ENCODE measurements at places on chromosomes 7 and 10.

DNA sequence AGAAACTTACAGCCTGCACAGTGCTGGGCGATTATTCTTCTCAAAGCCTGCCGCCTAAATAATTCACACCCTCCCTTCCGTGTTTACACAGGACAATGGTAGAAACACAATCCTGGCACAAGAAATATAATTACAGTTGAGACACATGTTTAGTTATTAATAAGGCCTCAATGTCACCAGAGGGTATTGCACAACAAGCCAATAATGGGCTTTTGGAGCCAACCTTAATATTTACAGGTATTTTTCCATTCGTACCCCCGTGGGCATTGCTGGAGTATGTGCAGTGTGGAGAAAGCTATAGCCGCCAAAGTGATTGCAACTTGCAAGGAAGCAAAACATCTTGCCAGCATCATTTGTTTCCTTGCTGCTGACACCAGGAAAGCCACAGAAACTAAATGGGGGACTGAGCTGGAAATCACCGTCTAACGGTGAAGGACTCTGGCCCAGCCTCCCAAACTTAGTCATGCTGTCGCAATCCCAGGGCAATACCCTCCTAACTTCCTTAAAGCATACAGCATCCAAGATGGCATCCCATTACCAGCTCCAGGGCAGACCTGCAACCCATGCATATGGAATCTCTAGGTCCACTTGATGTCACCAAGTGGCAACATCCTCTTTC is 8.6 kb downstream of the CALN1 start:
- DNase-seq: no peak

DNA sequence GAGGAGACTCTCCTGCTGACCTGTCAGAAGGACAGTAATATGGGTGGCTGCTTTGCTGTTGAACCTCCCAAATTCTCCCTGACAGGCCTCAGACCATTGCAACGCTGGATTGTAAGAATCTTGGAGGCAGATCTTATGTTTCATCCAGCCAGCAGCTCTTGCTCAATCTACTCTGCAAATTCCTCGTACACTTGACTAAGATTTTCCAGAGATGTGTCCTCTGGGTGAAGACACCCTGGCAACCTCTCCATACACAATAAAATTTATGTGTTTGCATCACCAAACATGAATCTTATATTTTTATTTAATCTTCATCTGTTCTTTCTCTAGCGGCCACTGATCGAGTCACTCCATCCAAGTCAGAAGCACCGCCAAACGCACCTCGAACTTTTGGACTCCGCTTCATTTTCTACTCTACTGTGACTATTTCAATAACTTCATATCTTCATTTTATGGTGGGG is 623.1 kb downstream of the ACTR3B start:
- DNase-seq: no peak

- no peak for DNase-seq
Observed at GRCh38 chr7:87330942-87331341, 14.5 kb upstream of the CROT start.

- DNase-seq: no peak
Observed at GRCh38 chr7:143003393-143004051, 23.4 kb downstream of the OR9A2 start.

- no peak for DNase-seq
Observed at GRCh38 chr7:135970682-135971365, 6.3 kb downstream of the MTPN start.

GRCh38 chr7:133672866-133673265 is 420.0 kb downstream of the EXOC4 start:
- DNase-seq: no peak

GRCh38 chr10:6678956-6679355 is 98.9 kb upstream of the PRKCQ start:
- no peak for DNase-seq

DNA sequence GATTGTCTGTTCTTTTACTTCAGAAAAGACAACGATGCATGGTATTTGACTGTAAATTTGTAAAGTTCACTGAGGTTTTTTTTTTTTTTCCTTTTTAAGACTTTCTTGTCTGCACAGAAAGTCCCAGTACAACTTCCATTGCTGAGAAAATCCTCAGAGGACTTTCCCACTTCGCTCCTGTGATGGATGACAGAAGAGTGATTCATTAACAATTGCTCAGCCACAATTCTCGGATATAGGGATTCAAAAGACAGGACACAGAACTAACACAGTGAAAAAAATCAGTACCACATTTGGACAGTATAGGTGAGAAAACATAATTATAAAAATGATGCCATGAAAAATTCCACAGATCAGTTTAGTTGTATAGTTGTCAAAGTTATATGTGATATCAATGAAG is 48.0 kb downstream of the SEC23IP start:
- no peak for DNase-seq

GRCh38 chr10:72887043-72887442 is 6.5 kb upstream of the OIT3 start:
- DNase-seq: no peak

- no peak for DNase-seq
Observed at GRCh38 chr7:151936207-151936606, 20.0 kb upstream of the GALNTL5 start.

- no peak for DNase-seq
Observed at GRCh38 chr7:44144426-44144967, 3.4 kb upstream of the MYL7 start.

All from 8988T (cell line).